ENCODE measurements at places on chromosomes 11 and 22. TPM values are rescaled to one million over a fixed set of nuclear protein-coding genes. Genes with fewer than 3 reads are reported as not detected.

DNA sequence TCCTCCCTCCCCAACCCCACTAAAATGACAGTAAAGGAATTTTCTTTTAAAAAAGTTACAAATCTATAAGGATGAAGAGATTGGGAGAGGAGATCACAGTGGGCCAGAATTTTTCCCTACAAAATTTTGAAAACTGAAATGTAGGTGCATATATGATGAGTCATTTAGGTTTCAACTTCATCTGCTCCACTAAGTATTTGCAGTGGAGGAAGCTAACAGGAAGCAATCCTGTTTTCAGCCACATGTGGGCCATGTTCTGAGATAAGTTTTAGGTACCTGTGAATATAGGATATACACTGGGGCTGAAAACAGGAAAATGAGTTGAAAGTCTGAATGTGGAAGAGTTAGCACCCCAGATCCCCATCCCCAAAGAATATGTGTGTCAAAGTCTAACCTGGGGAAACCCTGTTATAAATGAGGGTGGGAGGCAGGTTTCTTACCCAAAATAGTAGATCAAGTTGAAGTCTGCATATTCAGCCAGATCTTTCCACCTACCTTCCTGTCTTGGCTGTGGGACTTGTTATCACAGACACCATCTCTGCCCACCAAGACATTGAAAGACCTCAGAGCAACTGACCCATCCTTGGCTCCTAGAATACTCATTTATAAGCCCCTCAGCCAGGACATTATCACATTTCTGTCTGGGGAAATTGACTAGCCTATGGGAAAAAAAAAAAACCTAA lies 87.3 kb downstream of the PACS1 start:
- DNase-seq: no peak

Gene VPS37C
- total RNA-seq: 21.0 TPM

Gene NXPE2
- total RNA-seq: not detected

DNA sequence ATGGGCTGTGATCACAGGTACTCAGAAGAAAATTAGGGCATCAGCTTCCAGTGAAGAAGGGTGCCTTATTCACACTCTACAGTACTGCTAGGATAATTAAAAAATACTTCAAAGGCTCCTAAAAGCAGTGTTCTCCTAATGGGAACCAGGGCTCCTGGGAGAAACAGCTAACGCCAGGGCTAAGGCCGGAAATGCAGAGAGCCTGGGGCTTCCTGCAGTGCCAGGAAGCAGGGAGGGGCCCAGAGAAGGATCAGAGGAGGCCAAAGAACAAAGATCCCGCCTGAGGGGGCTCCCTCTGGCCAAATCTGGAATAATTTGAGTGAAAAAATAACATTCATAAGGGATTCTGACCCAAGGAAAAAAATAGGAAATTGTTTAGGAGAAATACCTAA lies 27.5 kb downstream of the TOLLIP start:
- no peak for DNase-seq

DNA sequence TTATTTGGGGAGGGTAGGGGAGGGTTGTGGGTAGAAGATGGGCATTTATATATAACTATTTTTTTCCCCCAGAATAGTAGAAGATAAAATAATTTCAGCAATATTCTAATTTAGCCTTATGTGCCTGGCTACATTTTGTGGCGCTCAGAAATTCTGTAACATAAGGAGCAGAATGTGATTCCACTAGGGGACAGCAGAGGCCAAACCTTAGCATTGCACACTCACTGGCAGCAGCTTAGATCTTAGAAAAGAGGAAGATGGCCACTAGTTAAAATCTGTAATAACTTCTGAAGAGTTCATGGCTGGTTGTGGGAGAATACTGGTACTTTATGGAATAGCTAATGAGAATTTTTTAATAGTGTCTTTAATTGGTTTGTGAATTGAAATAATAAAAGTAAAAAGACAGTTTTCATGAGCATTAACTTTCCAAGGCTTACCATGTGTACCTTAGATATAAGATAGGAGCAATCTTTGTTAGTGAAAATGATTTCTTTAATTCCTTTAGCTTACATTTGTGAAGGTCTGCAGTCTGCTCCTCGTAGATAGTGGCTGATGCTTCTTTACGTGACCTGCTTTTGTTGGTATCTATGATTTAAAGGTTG lies 33.1 kb downstream of the DDX10 start:
- no peak for DNase-seq

Measured in H1 (cell line).